ENCODE measurements at places on chromosomes 12 and 14.

GRCh38 chr12:95605875-95606274 lies 54.6 kb upstream of the USP44 start:
- DNase-seq: no peak

- no peak for DNase-seq
Observed at GRCh38 chr14:38384741-38385140, 128.8 kb upstream of the CLEC14A start.

DNA sequence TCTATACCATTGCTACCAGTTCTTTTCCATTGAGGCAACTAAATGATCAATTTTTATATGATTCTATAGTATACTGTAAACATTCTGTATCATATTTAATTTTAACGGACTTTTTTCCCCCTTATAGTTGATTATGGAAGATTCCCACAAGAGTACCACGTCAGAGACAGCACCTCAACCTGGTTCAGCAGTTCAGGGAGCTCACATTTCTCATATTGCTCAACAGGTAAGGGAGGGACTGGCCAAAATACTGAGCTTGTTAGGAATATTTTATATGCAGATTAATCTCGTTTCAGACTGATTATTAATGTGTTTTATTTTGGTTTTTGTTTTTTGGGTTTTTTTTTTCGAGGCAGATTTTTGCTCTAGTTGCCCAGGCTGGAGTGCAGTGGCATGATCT lies 16.1 kb downstream of the ATF1 start:
- no peak for DNase-seq

DNA sequence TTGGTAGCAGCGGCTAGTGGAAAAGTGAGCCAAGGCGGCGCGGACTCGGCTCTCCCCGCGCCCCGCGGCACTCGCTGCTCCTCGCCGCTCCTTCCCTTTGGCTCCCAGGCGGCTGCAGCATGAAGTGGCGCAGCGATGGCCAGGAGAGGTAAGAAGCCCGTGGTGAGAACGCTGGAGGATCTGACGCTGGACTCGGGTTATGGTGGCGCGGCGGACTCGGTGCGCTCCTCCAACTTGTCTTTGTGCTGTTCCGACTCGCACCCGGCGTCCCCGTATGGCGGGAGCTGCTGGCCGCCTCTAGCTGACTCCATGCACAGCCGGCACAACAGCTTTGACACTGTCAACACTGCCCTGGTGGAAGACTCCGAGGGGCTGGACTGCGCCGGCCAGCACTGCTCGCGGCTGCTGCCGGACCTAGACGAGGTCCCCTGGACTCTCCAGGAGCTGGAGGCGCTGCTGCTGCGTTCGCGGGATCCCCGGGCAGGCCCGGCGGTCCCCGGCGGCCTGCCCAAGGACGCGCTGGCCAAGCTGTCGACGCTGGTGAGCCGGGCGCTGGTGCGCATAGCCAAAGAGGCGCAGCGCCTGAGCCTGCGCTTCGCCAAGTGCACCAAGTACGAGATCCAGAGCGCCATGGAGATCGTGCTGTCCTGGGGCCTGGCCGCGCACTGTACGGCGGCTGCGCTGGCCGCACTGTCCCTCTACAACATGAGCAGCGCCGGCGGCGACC lies 225.6 kb upstream of the CRY1 start:
- no peak for DNase-seq

DNA sequence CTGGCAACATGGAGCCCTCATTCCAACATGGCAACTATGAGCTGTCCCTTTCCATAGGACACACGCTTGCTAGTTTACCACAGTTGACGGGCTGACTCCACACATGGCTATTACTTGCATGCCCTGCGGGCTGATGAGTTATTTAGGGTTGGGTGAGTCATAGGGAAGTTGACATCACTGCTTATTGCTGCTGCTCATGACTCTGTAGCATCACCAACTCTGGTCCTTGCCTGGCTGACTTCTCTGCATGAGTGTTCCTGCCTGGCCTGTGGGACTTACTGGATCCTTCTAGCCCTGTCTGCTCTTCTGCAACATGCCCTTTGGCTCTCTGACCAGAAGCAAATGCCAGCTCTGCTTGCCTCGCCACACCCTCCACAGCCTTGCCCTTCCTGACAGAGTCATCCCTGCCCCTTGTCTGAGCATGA lies 199.5 kb downstream of the ANO6 start:
- peak; percentile 92 for DNase-seq

DNA sequence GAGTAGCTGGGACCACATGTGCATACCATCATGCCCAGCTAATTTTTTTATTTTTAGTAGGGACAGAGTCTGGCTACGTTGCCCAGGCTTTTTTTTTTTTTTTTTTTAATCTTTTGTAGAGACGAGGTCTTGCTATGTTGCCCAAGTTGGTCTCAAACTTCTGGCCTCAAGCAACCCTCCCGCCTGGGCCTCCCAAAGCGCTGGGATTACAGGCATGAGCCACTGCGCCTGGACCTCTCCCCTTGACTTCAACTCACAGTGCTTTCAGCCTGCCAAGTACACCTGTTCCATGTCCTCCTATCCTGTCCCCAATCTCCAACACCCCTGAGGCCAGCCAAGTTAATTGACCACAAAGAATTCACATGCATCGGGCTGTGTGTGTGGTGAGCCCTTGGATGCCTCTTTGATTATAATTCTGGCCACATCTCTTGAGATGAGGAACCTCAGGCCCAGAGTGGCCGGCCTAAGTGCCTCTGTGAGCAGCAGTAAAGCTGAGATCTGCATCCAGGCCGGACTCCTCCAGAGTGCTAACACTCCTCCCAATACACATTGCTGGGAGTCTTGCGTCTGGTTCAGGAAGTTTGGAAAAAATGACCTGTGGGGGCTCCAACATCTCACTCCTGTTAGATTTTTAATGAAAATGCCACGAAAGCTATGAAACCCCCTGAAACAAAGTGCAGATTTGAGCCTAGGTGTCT lies 6.8 kb downstream of the RAB35 start:
- DNase-seq: no peak

DNA sequence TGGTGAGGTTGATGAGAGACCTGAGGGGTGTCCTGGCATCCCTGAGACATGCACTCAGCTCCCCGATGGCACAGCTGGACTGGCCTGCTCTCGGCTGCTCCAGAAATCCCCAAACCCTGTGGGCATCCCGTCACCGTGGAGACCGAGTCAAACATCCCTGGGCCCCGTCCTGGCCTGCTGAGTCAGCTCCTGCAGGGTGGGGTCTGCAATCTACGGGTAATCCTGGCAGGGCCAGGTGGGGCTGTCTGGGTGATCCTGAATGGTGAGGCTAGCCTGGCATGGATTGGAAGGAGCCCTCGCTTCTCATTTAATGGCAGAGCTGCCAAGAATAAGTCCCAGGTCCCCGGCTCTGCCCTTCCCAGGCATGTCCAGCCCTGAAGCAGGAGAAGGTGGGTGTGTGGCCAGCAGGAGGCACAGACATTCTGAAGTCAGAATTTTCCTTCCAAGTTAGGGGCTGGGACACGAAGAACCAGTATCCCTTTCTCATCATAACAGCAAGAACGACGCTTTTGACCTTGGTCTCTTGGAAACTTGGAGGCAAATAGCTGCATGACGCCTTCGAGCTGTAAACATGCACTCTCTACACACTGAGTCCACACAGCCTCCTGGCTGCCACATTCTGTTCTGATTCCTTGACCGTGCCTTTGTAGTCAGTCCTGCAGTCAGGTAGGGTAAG lies 17.7 kb upstream of the SERPINA4 start:
- no peak for DNase-seq

DNA sequence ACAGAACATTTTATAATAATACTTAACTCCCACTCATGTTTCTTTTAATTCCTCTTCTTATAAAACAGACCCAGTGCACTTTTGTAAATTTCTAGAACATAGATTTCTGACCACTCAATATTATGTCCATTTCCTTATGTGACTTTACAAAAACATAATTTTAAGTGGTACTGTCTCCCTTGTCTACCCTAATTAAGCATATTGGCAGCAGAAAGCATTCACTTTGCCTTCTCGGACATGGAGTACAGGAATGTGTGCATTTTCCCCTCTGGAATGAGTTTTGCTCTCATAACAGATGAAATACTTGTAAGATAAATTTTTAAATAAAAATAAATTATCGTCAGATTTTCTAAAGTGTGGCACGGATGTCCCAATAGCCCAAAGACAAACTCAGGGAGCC lies 129.5 kb upstream of the MDM1 start:
- no peak for DNase-seq

DNA sequence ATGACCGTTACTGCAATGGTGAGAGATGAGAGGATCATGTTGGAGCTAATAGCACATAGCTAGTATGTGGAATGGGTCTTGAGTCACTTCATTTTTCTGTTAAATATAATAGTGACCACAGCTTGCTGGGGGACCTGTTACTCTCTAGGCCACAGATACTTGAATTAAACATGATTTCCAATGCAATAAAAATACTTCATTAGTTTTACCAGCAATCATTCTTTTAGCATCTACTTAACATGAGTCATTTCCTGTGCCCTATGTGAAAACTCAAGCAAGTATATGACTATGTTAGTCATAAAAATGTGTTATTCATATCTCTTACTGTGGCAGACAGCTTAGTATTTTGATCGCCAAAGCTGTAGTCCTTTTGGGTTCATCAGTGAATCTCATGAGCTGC lies 798.8 kb downstream of the SLC16A7 start:
- peak; percentile 2 for DNase-seq

- no peak for DNase-seq
Observed at GRCh38 chr14:91144425-91145145, 30.7 kb downstream of the DGLUCY start.

- DNase-seq: no peak
Observed at GRCh38 chr14:80770114-80770908, 171.2 kb downstream of the CEP128 start.

DNA sequence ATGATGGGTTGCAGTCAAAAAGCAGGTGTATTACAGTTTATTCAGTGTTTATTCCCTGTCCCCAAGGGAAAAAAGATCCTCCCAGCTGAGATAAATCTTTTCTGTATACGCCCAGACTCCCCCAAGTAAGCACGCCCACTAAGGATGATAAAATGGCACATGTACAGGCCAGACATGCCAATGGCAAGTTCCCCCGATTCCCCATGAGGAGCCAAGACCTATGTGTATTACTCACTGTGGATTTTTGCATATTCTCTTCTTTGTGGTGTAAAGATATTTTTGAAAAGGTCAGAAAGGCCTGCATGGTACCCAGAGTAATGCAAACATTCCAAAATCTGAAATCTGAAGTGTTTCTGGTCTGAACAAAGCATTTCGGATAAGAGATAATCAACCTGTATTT lies 22.2 kb downstream of the NR2C1 start:
- no peak for DNase-seq

DNA sequence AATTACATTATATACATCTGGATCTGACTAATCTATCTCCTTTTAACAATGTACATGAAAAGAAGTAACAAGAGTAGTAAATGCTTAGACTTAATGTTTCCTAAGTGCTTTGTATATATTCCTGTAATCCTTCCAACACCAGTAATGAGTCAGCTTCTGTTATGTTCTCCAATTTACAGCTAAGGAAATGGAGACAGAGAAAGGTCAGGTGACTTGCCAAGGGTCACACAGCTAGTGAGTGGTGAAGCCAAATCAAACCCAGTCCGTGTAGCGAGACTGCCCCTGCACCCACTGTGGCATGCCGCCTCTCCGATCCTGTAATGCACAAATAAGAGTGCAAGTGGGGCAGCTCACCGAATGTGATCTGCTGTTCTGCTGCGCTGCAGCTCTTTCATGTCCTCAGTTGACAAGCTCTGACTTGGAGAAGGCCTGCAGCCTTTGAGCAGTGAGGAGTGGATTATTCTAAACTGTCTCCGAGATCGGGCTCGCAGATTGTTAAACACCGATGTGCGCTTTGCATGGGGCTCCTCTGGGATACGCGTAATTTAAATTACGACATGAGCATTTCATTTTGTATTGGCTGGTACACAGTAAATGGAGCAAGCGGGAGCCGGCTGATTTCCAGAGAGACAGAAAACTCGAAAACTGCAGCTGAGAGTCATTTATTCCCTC lies 65.1 kb upstream of the KTN1 start:
- DNase-seq: peak; percentile 24

DNA sequence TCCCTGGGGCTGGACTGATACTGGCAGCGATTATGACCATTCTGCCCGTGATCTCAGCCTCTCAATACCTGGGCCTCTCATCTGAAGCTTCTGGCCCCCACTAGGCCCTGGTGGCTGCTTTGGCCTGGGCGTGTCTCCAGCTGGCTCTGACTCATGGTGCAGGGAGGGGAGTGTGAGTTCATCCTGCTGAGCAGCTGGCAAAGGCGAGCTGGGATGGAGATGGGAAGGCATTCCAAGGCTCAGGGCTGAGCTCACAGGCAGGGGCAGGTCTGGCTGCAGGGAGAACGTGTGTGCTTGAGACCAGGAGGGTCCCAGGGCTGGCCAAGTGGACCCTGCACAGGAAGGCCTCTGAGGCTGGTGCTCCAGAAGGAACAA lies 221.8 kb downstream of the TMEM121 start:
- DNase-seq: no peak

- peak; percentile 46 for DNase-seq
Observed at GRCh38 chr12:51592034-51592705, 1.1 kb downstream of the SCN8A start.

GRCh38 chr14:60101786-60102185 lies 10.1 kb downstream of the PCNX4 start:
- no peak for DNase-seq

DNA sequence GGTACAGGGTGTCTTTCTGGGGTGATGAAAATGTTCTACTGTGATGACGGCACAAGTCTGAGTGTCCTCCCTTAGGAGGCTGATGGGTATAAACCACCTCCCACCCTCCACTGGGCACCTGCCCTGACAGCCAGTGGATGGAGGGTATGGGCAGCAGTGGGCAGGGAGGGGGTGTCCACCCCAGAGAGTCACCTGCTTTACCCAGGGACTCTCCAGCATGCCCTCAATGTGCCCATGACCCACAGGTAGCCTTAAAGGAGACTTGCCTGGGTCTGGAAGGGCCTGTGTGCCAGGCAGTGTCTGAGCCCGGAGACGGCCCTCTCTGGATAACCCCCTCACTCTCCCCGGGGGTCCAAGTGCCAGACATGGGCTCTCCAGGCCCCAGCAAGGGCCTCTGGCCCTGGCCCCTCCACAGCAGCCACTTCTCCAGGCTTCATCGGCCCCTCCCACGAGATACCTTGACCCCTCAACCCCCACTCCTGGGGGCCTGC lies 38.8 kb downstream of the CCNK start:
- DNase-seq: no peak

DNA sequence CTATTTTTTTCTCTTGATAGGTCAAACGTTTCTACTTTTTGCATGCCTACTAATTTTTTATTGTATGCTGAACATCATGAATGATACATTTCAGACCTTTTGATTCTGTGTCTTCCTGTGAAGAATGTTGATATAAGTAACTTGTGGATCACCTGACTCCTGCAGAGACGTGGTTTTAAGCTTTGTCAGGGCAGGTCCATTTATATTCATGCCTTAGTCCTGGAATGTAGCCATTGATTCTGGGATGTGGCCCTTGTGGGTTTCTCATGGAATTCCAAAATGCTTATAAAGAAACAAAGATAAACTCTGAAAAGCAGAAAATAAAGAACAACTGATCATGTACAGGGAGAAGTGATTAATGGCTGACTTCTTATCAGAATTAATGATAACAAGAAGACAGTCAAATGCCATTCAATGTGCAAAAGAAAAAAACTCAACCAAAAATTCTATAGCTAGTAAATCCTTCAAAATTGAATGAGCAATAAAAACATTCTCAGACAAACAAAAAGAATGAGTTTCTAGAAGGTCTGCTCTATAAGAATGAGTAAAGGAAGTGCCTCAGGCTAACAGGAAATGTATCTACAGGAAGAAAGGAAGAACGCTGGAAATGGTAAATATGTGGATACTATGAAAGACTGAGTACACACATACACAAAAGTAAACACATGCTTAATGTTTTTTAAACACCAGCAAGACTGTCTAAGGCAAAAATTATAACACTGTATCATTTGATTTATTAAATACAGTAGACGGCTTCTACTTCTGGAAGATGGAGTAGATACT lies 284.8 kb upstream of the DIO3 start:
- DNase-seq: no peak

Data from AG09319 (cell line).